ENCODE measurements at places on chromosomes 16 and 17.

- DNase-seq: no peak
Observed at GRCh38 chr16:19884611-19885450, at the start of gene GPRC5B. Gene GPRC5B, minus strand, starts transcription at chr16:19884848. Its CDS starts 12,003 bp downstream, at chr16:19872845.

GRCh38 chr17:45048795-45049563 is 2.5 kb downstream of the DCAKD start:
- DNase-seq: no peak

DNA sequence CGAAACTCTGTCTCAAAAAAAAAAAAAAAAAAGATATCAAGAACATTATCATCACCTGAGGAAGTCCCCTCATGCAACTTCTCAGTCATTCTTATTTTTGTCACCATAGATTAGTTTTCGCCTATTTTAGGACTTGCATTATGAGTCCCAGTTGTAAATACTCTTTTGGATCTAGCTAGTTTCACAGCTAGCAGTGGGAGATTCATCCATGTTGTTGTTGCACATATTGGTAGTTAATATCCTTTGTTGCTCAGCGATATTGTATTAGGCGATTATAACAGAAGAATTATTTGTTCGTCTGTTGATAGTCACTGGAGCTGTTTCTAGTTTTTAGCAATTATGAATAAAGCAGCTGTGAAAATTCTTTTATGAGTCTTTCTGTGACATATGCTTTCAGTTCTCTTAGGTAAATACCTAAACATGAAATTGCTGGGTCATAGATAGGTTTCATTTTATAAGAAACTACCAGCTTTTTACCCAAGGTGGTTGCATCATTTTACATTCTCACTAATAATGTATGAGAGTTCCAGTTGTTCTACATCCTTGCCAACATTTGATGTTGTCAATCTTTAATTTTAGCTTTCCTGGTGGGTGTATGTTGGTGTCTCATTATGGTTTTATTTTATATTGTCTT is 40.7 kb upstream of the MAP3K14 start:
- DNase-seq: no peak

DNA sequence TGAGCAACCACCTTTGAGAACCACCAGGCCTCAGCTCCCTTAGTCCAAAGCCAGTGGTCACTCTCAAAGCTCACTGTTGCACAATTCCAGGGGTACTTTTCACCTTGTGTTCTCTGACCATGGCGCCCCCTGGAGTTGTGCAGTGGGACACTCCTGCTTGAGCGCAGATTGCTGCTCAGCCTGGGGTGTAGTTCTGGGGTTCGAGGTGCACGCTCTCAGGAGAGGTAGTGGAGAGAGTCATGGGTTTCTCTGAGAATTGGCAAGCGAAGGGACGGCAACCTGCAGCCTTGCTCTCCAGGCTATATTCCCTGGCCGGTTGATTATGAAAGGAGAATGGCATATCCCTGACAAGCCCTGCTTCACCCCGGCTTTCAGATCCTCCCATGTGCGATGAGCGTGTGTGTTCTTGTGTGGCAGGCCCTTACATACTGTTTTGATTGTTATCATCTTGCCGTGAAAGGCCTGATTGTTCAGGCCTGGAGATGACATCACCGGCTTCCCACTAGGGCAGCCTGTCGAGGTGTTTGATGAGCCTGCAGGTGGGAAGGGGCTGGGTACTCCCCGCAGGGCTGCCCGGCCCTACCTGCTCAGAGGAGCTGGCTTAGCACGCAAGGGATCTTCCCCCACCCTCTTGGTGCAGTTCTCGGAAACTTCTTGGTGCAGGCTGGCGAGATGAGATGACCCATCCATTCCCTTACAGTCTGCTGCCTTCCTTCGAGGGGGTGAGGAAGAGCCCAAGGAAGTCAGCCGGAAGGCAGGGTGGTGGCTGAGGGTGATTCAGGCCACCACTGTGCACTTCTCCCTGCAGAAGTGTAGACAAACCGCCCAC is 431.2 kb downstream of the SLC39A11 start:
- no peak for DNase-seq

DNA sequence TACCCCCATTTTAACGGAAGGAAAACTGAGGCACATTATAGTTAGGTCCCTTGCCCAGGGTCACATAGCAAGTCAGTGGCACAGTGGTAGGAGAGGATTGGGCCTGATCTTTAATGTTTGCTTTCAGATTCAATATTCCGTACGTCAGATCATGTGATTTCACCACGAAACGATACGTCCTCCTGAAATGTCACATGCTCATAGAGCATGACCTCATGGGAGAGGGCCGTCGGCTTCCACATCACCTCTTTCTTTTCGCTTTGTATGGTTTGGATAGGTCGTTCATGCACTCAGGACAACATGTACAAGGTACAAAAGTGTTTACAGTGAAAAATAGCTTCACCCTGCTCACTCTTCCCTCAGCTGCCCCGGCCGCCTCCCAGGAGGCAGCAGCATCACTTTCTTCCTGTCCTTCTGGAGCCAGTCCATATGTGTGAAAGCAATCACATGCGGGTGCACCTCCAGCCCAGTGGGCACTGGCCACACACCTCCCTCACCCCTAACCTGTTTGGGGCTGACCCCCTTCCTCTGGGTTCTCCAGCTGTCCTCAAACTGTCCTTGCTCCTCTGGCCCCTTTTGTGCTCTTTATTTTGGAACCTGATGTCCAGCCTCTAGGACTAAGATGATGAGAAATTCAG is 199.9 kb downstream of the FOXL1 start:
- no peak for DNase-seq
